K562 (cell line): ENCODE measurements at places on chromosomes 7 and 10. TPM values are rescaled to one million over a fixed set of nuclear protein-coding genes. Genes with fewer than 3 reads are reported as not detected.

The STRIP2 gene
- total RNA-seq: 50.3 and 56.3 TPM in 2 replicates

The MSMB gene
- total RNA-seq: not detected in 2 replicates

GRCh38 chr7:107746006-107746405 is 2.1 kb downstream of the CBLL1 start:
- H3K4me3 ChIP-seq: peak overlapping the region; percentile 93; the same call in 1 of the 2 replicates
- peaks cover 47% of the 10 kb centered on the region for H3K36me3 ChIP-seq
- H3K27me3 ChIP-seq: no peaks in the 10 kb centered on the region
- peaks cover 21% of the 10 kb centered on the region for H3K4me1 ChIP-seq

DNA sequence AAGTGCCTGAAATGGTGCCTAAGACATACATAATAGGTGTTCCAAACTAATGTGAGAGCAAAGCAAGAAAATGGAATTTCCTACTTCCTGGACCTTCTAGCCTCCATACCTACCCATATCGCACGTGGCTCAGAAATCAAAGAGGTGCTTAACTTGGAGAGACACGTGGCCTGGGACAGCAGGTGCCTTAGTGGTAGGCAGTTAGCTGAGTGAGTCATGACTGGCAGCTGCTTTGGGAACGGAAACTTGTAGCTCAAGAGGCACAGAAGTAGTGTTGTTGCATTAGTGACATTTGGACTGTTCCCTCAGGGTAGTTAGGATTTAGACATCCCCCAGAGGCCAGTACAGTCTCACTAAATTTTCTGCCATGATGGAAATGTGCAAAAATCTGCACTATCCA is 12.0 kb upstream of the BMPER start:
- H3K36me3 ChIP-seq: no peaks in the 10 kb centered on the region
- H3K27me3 ChIP-seq: no peaks in the 10 kb centered on the region
- no peak overlapping the region for H3K4me3 ChIP-seq
- no peak overlapping the region for H3K27ac ChIP-seq
- H3K4me1 ChIP-seq: no peaks in the 10 kb centered on the region
- no peak for DNase-seq

- no peak overlapping the region for H3K27ac ChIP-seq
- H3K27me3 ChIP-seq: no peaks in the 10 kb centered on the region
- no peak overlapping the region for H3K4me3 ChIP-seq
- peaks cover 4% of the 10 kb centered on the region; the same call in 1 of the 3 replicates for H3K36me3 ChIP-seq
- no peaks in the 10 kb centered on the region for H3K4me1 ChIP-seq
These were observed 52.6 kb downstream of the PLEKHA8 start for GRCh38 chr7:30080818-30081217.

DNA sequence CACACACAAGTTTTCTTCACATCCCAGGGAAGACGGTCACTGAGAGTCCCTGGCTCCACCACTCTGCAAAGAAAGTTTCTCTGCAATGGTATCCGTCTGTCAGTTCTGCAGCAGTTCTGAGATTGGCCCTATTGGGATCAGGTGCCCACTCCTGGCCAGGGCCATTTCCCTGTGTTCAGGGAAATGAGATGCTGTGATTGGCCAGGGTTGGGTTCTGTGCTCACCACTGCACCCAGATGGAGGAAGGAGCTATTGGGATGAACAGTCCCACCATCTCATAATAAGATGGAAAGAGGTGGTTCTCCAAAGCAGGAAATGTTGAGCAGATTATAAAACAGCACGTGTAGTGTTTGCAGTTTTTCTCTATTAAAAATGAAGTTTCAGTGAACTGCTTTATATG is 13.3 kb upstream of the PIP4K2A start:
- H3K4me1 ChIP-seq: no peaks in the 10 kb centered on the region; the same call in 1 of the 2 replicates
- H3K4me3 ChIP-seq: no peak overlapping the region
- H3K27ac ChIP-seq: no peak overlapping the region
- H3K36me3 ChIP-seq: no peaks in the 10 kb centered on the region
- H3K27me3 ChIP-seq: no peaks in the 10 kb centered on the region

DNA sequence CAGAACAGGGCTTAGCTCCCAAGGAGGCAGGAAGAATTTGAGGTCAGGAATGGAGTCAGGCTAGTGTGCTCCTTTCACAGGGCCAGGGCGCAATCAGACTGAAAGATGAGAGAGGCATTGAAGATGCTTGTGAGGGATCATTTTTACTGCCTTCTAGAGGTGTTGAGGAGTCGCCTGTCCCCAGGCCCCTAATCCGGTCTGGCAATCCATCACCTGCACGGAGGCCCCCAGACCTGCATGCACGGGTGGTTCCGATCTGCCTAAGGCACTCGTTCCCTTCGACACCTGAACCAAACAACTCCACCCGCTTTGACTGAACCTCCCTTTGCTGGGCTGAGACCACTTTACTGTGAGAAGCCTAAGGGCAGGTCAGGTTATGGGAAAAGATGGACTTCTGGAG is 8.0 kb downstream of the FOXI2 start:
- no peak for DNase-seq
- H3K4me3 ChIP-seq: no peak overlapping the region
- H3K27ac ChIP-seq: no peak overlapping the region
- H3K4me1 ChIP-seq: no peaks in the 10 kb centered on the region
- H3K36me3 ChIP-seq: no peaks in the 10 kb centered on the region
